ENCODE measurements at places on chromosomes 6 and 20.

DNA sequence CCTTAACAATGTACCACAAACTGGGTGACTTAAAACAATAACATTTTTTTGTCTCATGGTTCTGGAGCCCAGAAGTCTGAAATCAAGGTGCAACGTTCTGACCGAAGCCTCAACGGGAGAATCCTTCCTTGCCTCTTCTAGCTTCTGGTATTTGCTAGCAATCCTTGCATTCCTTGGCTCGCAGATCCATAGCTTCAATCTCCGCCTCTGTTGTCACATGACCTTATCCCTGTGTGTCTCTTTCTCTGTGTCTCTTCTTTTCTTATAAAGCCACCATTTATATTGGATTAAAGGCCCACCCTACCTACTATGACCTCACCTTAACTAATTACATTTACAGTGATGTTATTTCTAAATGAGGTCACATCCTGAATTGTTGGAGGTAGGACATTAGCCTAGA lies 37.2 kb upstream of the DOK5 start:
- no peak for DNase-seq

- DNase-seq: no peak
Observed at GRCh38 chr20:32571566-32571965, 13.6 kb downstream of the NOL4L start.

- DNase-seq: peak; percentile 29
Observed at GRCh38 chr6:158642097-158642601, 2.4 kb downstream of the DYNLT1 start.

- DNase-seq: peak; percentile 65
Observed at GRCh38 chr6:140979642-140980091, 1153.1 kb upstream of the GJE1 start.

- no peak for DNase-seq
Observed at GRCh38 chr6:110629153-110629552, 152.7 kb upstream of the SLC22A16 start.

- peak; percentile 11 for DNase-seq
Observed at GRCh38 chr20:18258126-18258860, 30.0 kb upstream of the ZNF133 start.

DNA sequence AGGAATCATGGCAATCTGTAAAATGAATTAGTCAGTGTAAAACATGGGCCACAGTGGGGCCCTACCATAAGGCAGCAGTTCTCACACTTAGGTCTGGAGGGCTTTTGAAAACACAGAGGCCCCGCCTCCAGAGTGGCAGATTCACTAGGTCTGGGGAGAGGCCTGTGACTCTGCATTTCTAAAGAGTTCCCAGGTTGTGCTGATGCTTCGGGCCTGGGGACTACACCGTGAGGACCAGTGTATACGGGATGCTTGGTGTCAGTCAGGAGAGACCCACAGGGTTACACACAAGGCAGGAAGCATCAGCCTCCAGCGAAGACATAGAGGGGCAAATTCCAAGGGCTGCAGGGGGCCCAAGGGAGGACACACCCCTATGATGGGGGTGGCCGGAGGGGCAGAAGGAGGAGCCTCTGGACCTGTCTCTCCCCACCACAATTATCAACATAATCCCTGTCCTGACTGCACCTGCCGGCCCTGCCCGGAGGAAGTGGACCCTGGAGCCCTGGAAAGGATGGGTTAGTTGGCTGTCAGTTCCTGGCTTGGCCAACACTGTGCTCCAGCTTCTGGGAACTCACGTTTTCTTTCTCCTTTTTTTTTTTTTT lies 46.7 kb downstream of the FGD2 start:
- DNase-seq: no peak

DNA sequence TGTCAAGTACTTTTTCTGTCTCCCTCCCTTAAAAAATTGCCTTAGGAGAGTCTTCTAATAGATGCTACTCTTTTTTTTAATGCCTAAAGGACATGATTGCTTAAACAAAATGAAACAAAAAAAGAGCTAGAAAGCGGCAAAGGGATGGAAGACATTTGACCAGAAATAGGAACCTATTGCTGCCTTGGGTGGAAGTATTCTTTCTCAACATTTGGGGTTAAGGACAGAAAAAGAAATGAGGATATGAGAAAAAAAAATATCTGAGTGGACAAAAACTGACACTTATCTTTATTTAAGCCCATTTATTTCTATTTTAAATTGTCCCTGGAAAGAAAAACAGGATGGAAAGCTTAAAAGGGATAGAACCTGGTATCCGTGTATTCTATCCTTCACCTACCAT lies 664.9 kb upstream of the CITED2 start:
- DNase-seq: no peak

- DNase-seq: no peak
Observed at GRCh38 chr6:42302411-42302810, 84.8 kb upstream of the MRPS10 start.

- DNase-seq: no peak
Observed at GRCh38 chr6:83381949-83382348, 48.9 kb downstream of the ME1 start.

- DNase-seq: no peak
Observed at GRCh38 chr20:6079016-6079415, 25.2 kb upstream of the LRRN4 start.

DNA sequence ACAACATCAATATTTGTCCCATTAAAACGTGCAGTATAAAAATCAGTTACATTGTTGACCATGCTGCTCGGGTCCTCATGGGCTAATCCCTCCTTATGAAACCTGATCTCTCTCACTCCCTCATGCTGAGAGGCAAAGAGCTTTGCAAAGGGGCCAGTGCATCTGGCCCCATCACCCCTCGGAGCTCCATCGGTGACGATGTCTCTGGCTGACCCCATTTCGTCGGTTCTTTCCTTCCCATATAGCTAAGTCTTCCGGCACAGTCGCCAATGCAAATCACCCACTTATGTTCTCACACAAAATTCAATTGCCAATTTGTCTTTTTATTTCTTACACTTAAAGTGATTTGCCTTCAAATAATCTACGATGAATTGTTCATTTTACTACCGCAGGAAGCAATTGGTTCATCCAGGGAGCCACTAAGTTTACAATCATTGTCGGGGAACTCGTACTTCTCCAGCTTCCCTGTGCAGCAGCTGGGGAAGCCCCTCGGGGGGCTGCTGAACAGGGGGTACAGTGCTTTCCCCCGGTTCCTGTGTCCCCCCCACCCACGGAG lies 199.8 kb upstream of the CDH4 start:
- no peak for DNase-seq

GRCh38 chr20:50146732-50147662 lies 6.5 kb downstream of the PEDS1 start:
- DNase-seq: no peak

- peak; percentile 15 for DNase-seq
Observed at GRCh38 chr6:38110481-38110971, 291.0 kb downstream of the ZFAND3 start.

DNA sequence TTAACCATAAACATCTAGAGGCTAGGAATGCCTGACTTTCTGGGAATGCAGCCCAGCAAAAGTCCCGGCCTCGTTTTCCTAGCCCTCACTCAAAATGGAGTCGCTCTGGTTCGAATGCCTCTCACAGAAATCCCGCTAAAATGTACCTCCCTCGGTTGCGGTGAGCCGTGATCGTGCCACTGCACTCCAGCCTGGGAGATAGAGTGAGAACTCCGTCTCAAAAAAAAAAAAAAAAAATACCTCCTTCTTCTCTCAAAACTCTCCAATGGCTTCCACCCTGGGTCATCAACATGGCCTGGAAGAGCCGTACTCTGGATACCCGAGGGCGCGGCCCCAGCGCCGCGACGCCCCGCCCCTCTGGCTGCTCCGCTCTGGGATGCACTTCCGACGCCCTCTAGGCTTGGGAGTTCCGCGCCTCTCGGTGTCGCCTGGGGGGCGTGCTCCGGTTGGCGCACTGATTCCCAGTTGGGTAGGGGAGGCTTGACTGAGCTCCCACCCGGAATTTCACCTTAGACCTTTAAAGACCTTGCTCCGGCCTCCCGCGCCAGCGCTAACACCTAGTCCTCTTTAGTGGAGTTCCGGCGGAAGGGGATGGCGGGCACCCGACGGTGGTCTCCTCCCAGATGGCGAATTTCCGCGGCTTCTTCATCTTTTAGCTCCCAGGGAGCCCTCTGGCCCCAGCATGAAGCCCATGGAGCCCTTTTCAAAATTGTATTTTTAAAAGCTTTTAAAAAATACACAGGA lies 12.3 kb downstream of the HMGN4 start:
- peak; percentile 66 for DNase-seq

DNA sequence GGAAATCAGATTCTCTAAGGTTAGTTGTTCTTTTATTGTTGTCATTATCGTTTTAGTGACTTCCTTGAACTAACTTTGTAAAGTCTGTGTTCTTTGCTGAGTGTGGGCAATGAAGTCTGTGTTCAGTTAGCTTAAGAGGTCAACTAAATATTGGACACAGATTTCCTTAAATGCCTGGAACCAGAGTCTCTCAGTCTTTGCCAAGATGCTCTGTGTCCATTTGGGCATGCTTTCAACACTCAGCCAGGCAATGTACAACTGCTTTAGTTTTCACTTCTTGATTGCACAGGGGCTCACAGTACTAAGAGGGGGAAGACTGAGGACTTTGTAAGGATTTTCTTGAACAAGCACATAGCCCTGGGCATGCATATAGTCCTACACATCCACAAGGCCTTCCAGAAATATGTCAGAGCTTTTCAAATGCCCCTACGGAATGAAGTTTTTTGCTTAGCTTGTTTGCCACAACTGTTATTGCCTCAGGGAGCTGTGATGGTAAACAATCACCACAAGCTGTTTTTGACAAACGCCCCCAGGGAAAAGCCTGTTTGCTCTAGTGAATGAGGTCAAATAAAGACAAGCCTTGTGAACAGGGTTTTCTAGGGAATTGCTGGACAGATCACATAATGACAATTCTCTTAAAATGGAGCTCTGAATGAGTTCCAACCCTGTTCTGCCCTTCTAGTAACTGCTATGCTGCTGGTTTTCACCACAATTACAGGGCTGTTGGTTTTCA lies 82.5 kb downstream of the B3GAT2 start:
- no peak for DNase-seq

- DNase-seq: no peak
Observed at GRCh38 chr6:158596861-158597260, 37.0 kb downstream of the TMEM181 start.

- no peak for DNase-seq
Observed at GRCh38 chr20:54611708-54612412, 136.5 kb downstream of the DOK5 start.

DNA sequence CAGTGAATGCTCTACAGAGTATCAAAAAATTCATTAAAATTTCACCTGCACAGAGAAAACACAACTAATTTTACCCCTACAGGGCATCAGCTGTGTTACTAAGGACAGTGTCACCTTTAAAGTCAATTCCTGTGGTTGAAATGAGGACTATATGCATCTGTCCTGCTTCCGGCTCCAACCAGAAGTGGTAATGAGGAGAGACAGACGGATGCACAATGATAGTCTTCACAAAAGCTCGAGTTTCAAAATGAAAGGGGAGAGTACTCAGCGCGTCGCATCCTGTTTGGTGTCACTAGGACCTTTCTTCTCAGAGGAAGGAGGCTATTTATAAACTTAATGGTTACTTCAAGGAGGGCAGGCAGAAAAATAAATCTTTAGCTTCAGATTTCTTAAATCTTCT lies 86.5 kb downstream of the LYRM4 start:
- DNase-seq: no peak

- DNase-seq: no peak
Observed at GRCh38 chr20:57702521-57702920, 7.3 kb downstream of the PMEPA1 start.

DNA sequence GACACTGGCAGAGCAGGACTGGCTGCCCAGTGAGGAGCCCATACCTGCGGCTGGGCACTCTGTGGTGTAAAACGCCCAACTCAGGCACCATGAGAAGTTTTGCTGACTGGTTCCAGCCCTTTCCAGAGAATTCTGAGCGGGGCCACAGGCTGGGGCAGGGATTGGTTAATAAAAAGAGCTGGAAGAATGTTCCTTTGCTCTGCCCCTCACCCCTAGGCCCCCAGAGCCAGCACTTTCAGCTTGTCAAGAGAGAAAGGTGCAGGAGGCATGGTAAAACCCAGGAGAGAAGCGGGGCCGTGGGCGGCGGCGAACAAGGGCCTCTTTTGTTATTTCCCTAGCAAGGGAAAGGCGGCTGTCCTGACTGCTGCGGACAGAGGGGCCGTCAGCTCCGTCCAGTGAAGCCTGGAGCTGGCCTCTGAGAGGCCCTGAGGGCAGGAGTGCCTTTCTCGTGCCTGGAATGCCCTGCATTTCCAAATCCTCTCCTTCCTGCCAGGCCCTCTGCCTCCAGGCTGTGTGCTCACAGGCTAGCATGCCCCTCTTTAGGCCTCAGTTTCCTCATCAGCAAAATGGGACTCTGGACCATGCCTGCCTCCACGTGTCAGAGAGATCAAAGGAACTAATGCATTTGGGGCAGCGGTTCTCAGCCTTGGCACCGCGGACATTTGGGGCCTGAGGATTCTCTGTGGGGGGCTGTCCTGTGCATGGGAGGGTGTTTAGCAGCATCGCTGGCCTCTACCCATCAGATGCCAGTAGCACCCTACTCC lies 12.9 kb downstream of the SLC13A3 start:
- DNase-seq: no peak

DNA sequence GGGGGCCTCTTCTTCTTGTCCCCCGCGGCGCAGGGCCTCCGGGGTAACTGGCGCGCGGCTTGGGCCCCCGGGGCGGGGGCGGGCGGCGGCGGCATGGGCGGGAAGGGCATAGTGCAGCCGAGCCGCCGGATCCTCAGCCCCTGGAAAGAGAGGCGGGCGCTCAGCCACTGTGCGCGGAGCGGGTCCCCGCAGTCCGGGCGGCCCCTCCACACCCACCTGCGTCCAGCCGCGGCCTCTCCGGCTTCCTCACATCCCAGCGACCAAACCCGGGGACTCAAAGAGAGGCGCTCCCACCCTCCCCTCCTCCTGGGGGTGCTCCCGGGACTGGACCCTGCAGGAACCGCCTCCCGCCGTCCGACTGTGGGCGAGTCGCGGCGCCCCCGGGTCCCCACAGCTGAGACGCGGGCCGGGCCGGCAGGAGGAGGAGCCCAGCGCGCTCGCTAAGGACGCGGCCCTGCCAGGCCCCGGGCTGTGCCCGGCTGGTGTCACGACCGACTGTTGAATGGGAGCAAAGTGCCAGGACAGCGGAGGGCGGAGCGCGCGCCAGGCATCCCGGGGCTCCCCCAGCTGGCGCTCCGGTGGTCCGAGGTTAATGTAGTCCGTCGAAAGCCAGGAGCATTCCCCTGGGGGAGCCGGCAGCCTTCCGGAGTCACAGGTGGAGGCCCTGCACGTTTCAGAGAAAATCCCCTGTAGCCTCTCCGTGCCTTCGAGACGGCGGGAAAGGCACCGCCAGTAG lies at the start of gene PRR18:
Gene PRR18 (minus strand): TSS at position 360 of the 736 bp plus-strand sequence. CDS start 250 bp downstream, at position 110.
- DNase-seq: no peak
